Memory B cell (primary cell): ENCODE measurements at places on chromosomes 1 and 21.

GRCh38 chr1:205324781-205325180 is 3.2 kb upstream of the NUAK2 start:
- no peak for DNase-seq

DNA sequence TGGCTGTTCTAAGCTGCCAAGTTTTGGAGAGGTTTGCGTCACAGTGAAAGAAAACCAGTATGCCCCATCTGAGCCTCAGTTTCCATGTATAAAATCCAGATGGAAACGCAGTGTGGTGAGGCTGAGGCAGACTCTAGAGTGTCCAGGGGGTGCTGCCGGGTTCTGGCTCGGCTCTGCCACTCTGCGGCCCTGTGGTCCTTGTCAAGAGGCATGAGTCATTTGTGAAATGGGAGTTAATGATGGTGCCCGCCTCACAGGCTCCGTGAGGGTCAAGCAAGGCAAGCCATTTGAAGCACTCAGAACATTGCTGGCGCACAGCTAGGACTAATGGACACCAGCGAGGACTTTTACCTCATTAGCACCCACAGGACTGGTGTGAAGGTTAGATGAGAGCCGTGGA is 214.3 kb downstream of the PTPRU start:
- no peak for DNase-seq

- DNase-seq: peak; percentile 41
These were observed 90.7 kb upstream of the VAMP3 start for GRCh38 chr1:7680207-7680954.

GRCh38 chr1:110087812-110088738 is 17.6 kb upstream of the ALX3 start:
- DNase-seq: peak; percentile 55

DNA sequence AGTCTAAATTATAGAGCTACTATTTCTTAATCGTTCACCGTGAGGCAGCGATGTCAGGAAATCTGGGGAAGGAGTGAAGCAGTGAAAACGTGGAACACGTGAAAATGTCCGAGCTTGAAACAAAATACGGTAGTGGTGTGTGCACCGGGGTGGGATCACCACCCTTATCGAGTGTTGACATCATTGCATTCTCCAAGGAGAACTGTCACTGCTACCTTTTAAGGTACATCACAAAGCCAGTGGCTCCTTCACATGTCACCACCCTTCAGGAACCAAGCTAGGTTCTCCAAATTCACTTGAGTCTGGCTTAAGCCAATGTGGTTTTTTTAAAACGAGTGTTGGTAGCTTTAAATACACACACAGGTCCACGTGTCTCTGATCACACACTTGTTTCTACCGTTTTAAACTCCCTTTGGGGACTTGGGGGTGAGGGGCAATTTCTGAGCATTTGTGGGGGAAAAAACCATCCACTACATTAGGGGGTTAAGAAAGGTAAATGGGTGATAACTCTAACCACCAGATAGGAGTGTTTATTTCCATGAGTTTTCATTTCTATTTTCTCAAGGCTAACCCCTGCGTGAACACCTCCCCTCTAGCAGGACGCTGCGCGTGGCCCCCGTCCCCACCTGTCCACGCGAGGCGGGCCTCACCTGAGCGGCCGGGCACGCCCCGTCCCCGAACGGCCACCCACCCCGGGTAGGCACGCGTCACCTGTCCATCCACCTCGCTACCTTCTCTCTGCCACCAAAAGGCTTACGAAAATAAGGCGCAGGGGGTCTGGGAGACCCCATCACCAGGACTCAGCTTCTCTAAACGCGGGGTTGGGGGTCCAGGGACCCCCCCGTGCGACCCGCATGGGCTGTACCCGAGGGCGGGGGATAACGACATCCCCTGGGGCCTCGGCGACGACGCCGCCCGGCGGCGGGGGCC is 978 bp downstream of the PRDM15 start:
- DNase-seq: peak; percentile 42

DNA sequence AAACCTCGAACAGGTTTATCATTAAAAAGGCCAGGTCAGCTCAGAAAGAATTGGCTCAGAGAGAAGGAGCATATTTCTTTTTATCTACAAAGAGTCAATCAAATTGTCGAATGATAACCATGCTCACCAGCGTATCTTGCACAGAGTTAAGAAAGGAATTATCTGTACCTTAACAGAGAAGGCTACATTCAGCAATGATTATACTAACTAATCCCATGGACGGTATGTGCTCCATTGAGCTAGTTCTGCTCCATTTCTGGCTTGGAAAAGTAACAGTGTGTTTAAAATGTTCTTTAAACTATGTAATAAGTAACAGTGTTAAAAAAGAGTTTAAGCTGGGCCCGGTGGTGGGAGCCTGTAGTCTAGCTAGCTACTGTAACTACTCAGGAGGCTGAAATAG is 4.2 kb downstream of the UBR4 start:
- DNase-seq: no peak

DNA sequence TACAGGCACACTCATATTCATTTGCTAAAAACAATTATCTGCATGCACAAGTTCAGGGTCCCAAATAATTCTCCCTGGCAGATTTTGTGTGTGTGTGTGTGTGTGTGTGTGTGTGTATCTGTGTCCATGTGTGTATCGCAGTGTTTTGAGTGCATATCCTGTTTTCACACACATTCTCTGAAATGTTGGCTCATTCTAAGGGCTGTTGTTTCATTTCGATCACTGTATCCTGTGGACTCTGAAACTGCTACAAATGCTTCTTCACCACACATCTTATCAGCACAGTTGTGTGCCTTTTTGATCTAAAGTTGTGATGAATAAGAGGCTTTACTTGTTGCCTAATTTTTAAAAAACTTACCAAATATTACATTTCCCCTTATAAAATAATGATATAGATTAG is 34.6 kb downstream of the NR5A2 start:
- DNase-seq: no peak

DNA sequence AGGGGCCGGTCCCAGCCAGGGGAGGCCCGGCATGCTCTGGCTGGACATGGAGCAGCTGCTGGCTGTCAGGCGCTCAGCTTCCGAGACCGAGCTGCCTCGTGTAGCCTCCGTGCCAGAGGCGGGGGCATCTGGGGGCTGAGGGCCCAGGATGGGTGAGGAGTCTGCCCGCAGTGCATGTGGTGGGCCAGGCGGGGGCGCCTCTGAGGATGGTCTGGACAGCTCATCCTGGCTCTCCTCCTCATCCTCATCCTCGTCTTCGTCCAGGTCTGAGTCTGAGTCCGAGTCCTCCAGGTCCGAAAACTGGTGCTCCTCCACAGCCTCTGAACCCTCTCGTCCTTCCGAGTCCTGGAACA is 28.9 kb upstream of the EDN2 start:
- DNase-seq: no peak

GRCh38 chr1:77553568-77554291 is 128.7 kb downstream of the ZZZ3 start:
- DNase-seq: no peak

DNA sequence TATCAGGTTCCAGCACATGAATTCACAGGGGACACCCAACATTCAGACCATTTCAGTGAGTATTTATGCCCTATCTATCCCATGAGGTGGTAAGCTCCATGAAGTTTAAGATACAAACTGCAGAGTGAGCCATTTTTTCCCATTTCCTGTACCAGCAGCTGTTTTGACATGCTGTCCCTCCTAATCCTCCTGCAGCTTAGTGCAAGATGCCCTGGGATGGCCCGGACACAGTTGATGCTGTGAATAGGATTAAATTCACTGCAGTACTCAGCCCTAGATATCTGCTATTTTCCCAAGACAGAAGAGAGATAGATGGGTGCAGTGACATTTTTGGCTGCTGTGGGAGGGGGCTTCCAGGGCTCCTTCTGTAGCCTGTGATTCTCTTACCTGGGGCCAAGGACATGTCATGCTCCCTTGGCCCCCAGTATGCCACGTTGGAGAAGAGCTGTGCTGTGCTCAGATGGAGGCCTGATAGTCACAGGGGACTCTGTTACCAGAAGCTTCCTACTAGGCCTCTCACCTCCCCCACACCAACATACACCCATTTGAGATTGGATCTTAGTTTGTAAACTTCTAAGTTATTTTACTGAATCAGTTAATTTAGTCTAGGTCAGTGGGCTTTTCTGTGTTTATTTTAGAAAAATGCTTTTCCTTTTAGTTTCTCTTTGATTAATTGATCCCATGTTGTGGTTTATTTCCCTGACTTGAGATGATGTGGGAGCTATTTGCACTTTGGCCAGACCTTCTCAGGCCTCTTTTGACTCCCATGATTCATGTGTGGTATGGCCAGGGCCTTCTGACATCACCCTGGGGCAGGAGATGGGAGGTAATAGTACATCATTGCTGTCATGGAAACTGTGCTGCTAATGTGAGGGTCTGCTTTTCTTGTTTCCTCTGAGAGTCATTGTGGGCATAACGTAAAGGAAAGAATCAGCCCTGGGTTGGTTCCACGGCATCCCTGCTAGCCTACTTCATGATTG is 92.6 kb downstream of the ST3GAL3 start:
- no peak for DNase-seq

GRCh38 chr21:33840771-33841170 is 74.8 kb downstream of the ATP5PO start:
- DNase-seq: no peak

GRCh38 chr1:53393325-53393792 is 65.5 kb upstream of the LRP8 start:
- DNase-seq: peak; percentile 66

- DNase-seq: no peak
These were observed 189.8 kb upstream of the LYPLAL1 start for GRCh38 chr1:218983848-218984247.

DNA sequence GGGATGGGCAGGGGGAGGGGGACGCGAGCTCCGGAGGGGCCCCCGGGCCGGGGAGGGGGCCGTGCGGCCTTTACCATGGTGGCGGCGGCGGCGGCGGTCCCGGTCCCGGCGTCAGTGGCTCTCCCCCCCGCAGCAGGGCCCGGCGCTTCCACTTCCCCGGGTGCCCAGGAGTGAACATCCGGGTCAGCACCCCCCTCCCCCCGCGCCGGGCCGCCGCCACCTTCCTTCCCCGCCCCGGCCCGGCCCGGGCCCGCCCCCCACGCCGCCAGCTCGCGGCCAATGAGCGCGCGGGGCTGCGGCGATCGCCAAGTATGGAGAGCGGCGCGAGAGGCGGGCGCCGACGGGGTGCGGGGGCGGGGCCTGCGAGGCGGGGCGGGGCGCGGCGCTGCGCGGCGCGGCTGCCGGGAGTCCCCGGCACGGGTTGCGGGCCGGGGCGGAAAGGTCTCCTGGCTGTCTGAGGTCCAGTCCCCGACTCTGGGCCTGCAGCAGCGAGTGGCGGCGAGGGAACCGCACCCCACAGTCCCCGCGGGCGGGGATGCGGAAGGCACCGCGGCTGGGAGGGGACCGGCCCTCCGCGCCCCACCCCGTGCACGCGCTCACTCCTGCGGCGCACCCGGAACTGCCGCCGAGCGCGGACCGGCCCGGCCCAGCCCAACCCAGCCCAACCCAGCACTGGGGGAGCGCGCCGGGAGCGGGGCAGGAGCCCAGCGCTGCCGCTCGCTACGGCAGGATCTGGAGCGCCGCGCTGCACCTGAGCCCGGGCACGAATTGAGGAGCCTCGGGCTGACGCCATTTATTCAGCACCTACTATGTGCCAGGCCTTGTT is at the start of gene CAPZB:
CAPZB (minus strand) TSS at position 178 of the 826 bp plus-strand sequence; CDS start at position 77, 101 bp downstream.
- peak; percentile 83 for DNase-seq

GRCh38 chr1:36284517-36284916 is 21.7 kb upstream of the SH3D21 start:
- DNase-seq: no peak

DNA sequence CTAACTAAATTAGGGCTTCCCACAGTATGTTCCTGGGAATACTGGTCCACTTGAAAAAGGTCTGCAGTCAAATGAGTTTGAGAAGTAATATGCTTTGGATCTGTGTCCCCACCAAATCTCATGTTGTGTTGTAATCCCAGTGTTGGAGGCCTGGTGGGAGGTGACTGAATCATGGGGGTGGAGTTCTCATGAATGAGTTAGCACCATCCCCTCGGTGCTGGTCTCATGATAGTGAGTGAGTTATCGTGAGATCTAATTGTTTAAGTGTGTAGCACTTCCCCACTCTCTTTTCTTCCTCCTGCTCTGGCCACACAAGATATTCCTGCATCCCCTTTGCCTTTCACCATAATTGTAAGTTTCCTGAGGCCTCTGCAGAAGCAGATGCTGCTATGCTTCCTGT is 16.9 kb upstream of the DMRTB1 start:
- DNase-seq: no peak

DNA sequence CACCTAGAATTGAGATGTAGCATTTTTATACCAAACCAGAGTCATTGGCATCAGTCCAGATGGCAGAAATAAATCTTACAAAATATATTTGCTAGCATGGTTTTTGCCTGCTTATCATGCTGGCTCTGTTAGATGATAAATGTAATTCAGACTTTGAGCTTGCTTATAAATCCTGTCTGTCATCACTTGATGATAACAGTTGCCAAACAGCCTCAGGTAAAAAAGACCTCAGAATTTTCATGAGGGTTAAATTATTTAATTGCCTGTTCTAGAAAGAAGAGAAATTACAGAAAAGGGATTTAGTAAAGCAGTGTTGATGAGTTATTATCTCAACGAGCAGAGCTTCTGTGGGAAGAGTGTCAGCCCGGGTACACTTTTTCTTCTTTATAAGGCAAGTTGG is 83.3 kb downstream of the FNBP1L start:
- no peak for DNase-seq
